Left kidney (tissue), 8 donors: ENCODE measurements at places on chromosomes 6 and 20. TPM values are rescaled to one million over a fixed set of nuclear protein-coding genes. Genes with fewer than 3 reads are reported as not detected.

The FAM217A gene
- polyA plus RNA-seq: 3.9 TPM

The PRL gene
- polyA plus RNA-seq: 0.10 TPM

The ANKRD66 gene
- polyA plus RNA-seq: not detected

The MED20 gene
- polyA plus RNA-seq: 41.4 TPM

The TSBP1 gene
- 0.27 TPM for polyA plus RNA-seq

The GABRR2 gene
- polyA plus RNA-seq: 2.1 TPM

The CAP2 gene
- polyA plus RNA-seq: 13.1 TPM

The GGTLC1 gene
- polyA plus RNA-seq: not detected

The ESR1 gene
- polyA plus RNA-seq: 2.1 TPM

The METTL24 gene
- 14.7 TPM for polyA plus RNA-seq

The CEP85L gene
- polyA plus RNA-seq: 8.9 TPM

The CCN6 gene
- polyA plus RNA-seq: 2.7 TPM

The SLC12A5 gene
- polyA plus RNA-seq: 1.8 TPM

The MRAP2 gene
- 3.2 TPM for polyA plus RNA-seq

The ZNF391 gene
- polyA plus RNA-seq: 13.5 TPM

The GTF2H4 gene
- polyA plus RNA-seq: 45.4 TPM

The LTV1 gene
- polyA plus RNA-seq: 48.2 TPM

The ADGRG6 gene
- 35.6 TPM for polyA plus RNA-seq

GRCh38 chr20:38377039-38377685 lies 30.9 kb downstream of the LBP start:
- DNase-seq: no peak

DNA sequence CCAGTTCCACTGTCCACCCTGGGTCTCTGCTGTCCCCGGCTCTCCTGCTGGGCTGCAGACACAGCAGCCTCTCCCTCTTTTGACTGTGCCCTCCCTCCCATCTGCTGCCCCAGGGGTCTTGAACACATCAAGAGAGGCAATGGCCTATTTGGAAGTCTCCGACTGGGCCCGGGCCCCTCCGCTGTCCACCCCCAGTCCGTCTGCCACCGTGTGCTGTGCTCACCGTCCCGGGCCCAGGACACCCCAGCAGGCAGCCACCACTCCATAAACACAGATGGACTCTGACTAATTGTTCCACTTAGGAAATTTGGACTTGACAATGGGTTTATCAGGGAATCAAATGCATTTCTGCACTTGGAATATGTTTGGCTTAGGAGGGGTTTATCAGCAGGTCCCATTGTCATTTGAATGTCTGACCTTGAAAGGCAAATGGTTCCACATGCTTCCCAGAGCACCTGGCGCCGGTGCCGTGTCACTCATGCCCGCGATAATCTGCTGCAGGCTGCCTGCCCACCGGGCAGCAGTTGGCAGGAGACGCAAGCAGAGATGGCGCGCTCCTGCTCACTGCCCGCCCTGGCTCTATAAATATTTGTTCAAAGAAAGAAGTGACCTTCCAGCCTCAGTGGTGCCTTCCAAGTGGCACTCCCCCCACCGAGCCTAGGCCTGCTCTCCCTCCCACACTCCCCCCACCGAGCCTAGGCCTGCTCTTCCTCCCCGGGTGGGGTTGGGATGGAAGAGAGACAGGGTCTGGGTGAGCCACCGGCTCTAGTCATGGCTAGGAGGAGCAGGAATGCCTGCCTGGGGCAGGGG lies 18.8 kb upstream of the FRMD1 start:
- DNase-seq: no peak

GRCh38 chr20:5128886-5129285 lies 2.1 kb downstream of the CDS2 start:
- no peak for DNase-seq

- DNase-seq: no peak
Measured at GRCh38 chr6:30834646-30835045, 49.7 kb upstream of the DDR1 start.

- DNase-seq: no peak
Measured at GRCh38 chr6:132314432-132314831, 86.8 kb downstream of the MOXD1 start.

GRCh38 chr6:18276610-18277236 lies 12.4 kb upstream of the DEK start:
- no peak for DNase-seq

DNA sequence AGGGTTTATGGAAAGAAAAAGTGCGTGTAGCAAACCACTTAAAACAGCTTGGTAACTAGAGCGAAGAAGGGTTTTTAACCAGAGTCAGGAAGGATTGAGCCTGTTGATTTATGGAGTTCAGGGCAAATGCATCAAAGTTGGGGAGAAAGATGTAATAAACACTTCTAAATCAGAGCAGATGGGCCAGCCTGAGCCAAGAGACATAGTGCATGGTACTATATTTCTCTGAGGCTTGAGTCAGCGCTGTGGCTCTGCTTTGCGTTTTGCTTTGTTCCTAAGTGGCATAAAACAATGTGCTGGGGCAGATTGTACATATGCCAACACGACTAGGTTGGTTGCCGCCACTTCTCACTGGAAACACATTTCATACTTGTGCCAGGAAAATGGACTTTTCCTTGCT lies 111.3 kb downstream of the BCKDHB start:
- DNase-seq: peak; percentile 46

- DNase-seq: no peak
Measured at GRCh38 chr6:151317995-151318365, 73.4 kb downstream of the ZBTB2 start.

- no peak for DNase-seq
Measured at GRCh38 chr20:49292010-49292409, 14.2 kb upstream of the ZNFX1 start.

DNA sequence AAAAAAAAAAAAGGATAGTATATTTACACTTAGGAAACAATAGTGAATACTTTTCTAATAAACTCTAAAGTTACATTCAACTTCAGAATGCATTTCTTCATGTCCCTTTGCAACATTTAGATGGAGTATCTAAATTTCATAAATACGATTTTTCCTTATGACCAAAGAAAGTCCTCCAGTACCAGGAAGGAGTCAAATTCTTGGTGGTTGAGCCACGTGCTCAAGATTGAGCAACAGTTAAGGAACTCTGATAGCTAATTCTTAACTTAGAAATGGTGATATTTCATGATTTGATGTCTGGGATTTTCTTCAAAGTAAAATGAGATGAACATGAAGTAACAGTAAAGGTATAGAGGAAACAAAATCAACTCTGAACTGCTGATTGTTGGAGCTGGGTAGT lies 92.7 kb downstream of the SASH1 start:
- no peak for DNase-seq

DNA sequence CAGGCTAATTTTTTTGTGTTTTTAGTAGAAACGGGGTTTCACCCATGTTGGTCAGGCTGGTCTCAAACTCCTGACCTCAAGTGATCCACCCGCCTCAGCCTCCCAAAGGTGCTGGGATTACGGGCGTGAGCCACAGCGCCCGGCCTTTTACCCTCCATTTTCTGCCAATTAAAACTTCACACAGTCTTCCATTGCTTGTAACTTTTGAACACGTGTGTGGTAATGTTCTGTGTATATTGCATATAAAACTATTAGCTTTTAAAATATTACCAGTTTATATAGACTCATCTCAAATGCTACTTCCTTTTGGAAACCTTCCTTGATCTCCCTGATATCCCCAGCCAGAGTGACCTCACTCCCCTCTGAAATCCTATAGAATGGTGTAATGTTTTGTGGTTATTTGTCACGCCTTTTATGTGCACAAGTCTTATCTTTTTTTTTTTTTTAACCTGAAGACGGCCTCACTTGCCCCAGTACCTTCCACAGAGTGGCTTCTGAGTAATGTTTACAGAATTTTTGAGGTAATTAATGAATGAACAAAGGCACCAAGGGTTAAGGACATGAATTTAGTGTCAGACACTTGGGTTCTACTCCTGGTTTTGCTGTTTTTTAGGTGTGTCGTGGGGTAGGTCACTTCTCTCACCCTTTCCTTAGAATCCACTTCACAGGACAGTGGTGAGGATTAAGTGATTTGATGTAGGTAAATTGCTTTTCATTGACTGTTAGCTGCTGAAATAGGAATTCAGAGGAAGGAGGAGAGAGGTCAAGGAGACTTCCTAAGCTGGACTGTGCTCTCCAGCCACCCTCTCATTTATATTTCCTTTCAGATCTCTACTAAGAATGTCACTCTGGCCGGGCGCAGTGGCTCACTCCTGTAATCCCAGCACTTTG lies 11.2 kb upstream of the MMP24 start:
- DNase-seq: no peak

GRCh38 chr20:10609770-10610169 lies 64.0 kb downstream of the JAG1 start:
- no peak for DNase-seq

- DNase-seq: no peak
Measured at GRCh38 chr6:157486572-157486971, 105.6 kb downstream of the ZDHHC14 start.

GRCh38 chr6:9131616-9132015 lies 696.3 kb upstream of the SLC35B3 start:
- DNase-seq: peak; percentile 29

- no peak for DNase-seq
Measured at GRCh38 chr6:133965817-133966360, 12.9 kb downstream of the TBPL1 start.

DNA sequence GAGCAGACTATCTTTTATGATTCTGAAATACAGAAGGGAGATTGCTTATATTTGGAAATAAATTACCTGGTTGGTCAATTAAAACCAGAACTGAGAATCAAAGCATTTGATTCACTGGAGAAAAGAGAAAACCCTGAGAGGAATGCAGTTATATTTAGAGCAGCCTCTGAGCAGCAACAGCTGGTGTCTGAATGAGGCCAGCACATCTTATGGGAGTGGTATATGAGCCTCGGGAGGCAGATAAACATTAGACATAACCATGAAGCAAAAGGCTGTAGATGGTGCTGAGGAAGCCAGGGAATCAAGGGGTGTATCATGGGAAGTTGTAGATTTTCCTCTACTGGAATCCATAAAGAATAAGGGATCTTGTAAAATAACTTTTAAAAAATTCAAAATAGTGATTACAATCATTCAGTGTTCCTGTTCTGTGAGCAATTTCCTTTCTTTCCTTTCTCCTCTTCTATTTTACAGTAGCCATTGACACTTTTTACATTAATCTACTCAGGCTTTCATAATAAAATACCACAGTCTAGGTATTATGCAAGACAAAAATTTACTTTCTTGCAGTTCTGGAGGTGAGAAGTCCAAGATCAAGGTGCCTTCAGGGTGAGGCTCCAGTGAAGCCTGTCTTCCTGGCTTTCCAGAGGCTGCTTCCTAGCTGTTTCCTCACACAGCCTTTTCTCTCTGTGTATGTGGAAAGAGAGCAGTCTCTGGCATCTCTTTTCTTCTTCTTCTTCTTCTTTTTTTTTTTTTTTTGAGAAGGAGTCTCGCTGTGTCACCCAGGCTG lies 32.8 kb upstream of the ENPP5 start:
- DNase-seq: peak; percentile 45

DNA sequence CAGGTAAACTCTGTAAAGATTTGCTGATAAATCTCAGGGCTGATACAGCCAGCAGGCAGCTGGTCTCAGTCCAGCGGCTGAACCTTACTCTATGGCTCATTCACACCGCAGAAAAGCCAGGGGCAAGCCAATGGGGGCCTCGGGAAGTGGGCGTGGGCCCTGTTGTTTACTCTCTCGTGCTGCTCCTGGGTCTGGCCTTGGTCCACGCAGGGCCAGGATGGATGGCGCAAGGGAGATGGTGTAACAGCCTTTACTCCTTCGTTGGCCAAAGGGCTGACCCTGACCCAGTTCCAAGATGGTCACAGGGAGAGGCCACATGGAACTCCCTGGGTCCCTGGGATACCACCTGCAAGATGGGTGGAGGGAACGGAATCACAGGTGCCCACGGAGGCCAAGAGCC lies 16.2 kb downstream of the KCNK17 start:
- no peak for DNase-seq

DNA sequence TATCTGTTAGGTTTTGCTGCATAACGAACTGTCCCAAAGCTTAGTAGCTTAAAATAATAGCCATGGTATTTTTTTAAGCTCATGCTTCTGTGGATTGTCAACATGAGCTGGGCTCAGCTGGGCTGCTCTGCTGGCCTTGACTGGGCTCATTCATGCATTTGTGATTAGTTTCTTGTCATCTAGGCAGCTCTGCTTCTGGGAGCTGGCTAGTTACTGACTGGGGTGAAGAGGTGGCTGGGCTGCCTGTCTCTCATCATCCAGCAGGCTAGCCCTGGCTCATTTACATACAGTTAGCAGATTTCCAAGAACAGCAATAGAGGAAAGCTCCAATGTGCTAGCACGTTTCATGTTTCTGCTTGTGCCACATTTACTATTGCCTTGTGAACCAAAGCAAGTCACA lies 165.1 kb upstream of the PCSK2 start:
- DNase-seq: no peak

DNA sequence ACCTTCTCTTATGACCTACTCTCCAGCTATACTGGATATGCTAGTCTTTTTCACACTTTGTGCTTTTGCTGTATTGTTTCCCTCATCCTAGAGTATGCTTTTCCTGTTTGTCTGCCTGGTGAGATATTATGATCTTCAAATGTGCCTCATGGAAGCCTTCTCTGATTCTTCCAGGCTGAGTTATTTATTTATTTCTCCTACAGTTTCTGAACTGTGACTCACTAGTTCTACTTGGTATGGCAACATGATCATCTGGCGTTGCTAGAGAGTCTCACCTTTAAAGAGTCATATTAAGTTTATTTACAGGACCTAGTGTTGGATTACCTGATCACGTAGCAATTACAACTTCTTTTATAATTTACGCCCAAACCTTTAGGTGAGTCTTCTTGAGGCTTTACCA lies 81.2 kb upstream of the HDAC2 start:
- DNase-seq: no peak

DNA sequence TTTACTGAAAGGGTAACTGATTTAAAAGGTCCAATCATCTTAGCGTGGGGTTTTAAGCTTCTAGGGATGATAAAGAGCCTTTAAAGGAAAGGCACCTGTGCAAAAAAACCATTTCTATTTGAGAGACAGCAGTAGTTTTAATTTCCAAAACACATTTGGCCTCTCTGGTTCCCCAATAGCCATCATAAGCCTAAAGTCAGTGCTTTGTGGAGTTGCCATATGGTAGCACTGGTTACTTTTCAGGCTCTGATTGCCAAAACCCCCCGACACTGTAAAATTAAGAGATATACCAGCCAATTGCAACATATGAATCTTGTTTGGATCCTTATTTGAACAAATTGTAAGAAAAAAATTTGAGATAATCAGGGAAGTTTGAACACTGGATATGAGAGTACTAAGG lies 44.6 kb downstream of the TP53INP2 start:
- no peak for DNase-seq

DNA sequence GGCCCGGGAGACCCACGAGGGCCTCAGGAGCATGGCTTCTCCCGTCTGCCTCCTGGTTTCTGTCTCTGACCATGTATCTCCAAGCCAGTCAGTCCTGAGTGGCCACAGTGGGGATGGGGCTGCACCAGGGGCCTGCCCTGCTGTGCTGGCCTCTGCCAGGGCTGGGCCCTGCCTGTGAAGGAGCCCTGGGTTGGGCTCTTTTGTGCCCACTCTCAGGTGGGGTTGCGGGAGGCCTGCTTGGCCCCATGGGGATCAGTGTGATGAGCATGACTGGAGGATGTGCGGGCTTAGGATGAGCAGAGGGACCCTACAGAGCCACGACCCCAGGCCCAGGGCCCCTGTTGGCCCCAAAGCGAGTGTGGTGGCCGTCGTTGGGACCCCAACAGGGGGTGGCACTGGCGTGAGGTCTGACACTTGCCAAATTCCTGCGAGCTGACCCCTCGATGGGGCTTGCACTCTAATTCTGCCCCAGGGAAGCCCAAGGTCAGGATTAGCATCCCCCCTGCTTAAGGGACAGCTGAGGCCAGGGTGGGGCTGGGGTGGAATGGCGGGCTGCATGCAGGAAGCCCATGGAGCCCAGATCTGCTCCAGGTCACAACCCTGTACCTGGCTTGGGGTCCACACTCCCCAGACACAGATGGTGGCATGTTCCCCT lies 90.0 kb upstream of the BHLHE23 start:
- DNase-seq: no peak
